ENCODE measurements at places on chromosomes 4 and X. TPM values are rescaled to one million over a fixed set of nuclear protein-coding genes. Genes with fewer than 3 reads are reported as not detected.

- DNase-seq: no peak
Observed at GRCh38 chr4:136012220-136012619, 1520.1 kb downstream of the PCDH18 start.

Gene RASL11B
- 20.6 TPM for total RNA-seq

GRCh38 chr4:8033829-8034528, 94.3 kb upstream of the AFAP1 start:
- DNase-seq: no peak

Gene KLHL34
- not detected for total RNA-seq

- DNase-seq: no peak
Observed at GRCh38 chr4:76697129-76697803, 200.7 kb downstream of the SOWAHB start.

Gene CD38
- total RNA-seq: 0.15 TPM

Gene PSAPL1
- 0.22 TPM for total RNA-seq

- peak; percentile 20 for DNase-seq
Observed at GRCh38 chrX:45172890-45173289, 27.8 kb downstream of the DIPK2B start.

DNA sequence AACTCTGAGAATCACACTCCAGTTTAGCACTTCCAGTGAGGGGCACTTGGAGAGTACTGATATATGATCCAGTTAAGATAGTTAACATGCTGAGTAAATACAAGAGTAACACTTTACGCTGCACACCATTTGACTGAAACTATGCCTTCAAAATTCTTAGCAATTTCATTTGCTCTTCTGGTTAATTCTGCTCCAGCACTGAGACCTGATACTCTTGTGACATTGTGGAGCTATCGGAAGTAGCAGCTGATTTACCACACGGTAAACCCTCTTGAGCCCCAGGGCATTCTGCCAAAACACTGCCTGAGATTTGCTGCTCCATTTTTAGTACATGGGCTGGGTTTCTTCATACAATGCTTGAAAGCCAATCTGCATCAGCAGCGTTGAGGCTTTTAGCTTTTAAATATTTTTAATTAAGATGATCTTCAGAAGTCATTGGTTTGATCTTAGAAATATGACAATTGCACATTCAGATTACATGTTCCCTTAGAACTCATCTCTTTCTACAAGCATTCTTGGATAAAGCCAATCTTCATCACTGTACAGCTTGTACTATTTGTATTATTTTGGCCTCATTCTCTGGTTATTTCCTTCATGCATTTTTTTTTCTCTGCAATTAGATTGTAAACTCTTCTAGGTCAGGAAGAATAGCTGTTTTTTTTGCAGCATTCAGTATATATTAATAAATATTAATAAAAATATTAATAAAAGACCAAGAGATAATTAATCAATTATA, 67.8 kb upstream of the ETNPPL start:
- DNase-seq: no peak

GRCh38 chr4:18840481-18840880, 818.9 kb upstream of the LCORL start:
- DNase-seq: no peak

DNA sequence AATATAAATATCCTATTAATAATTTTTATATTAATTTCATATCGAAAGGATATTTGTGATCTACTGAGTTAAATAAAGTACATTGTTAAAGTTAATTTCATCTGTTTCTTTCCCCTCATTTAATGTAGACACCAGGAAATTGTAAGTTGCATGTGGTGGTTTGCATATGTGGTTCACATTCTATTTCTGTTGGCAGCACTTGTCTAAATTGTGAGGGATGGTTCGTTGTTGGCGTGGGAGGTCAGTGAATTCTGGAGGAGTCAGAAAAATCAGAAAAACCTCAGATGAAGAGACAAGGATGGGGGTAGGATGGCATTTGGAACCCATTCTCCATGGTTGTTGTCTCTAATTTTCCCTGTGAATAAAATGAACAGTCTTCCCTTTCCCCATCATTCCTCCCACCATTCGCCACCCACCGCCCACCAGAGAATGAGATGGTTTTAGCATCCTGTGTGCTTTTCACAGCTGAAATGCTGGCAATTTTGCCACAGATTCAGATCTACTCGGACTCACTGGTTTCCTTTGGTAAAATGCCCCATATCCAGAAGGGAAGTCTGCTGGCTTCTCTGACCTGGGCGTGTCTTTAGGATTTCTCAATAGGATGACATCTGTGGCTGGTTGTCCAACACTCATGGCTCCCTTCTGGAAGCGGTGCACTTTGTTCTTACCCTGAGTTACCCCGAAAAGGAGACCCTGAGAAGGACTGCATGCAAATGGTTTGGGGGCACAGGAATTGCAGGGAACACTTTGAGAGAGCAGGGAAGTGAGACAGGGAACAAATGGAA, 52.3 kb downstream of the LGI2 start:
- no peak for DNase-seq

DNA sequence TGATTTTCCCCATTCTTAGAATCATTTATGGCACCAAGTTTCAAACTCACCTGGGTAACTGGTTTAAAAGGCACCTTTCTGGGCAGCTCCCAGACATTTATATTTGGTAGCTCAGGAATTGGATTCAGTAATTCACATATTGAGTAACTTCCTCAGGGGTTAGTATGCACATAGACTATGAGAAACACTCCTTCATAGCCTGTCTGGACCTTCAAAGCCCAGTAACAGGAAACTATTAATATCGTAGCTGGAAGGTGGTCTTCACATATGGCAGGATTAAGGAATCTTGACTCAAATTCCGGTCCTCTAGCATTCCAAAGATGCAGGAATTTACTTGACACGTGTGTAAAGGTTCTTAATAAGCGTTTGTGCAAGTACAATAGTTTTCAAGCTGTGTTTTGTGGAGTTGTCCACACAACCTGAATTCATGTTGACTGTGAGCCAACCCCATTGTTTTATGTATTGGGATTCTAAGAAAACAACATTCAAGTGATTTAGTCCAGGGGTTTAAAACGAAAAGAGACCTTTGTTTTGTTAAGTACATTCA, 78.4 kb downstream of the PLS3 start:
- DNase-seq: no peak

GRCh38 chr4:3401436-3402171, 40.2 kb upstream of the HGFAC start:
- DNase-seq: peak; percentile 52

GRCh38 chr4:137922721-137923120, 319.4 kb downstream of the SLC7A11 start:
- no peak for DNase-seq

DNA sequence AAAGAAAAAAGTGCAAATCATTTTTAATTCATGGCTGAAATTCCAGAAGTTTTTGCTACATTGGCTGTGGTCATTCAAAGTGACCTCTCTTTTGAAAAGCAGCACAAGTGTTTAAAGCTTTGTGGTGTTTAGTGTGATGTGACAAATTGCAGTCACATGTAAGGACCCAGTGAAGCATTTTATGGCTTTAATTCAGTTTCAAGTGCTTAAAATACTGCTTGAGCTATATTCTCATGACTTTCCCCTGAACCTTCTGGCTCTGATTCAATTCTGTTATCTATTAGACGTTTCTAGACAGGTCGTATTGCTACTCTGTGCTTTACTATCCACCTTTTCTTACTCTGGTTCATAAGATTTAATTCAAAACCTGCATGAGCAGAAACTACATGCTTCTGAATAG, 105.8 kb downstream of the FAT4 start:
- no peak for DNase-seq

GRCh38 chr4:164572877-164573279, 181.1 kb upstream of the SMIM31 start:
- DNase-seq: no peak

Gene SHOX
- not detected for total RNA-seq

Gene IBSP
- total RNA-seq: not detected
